ENCODE measurements at places on chromosomes 3 and 15. TPM values are rescaled to one million over a fixed set of nuclear protein-coding genes. Genes with fewer than 3 reads are reported as not detected.

DNA sequence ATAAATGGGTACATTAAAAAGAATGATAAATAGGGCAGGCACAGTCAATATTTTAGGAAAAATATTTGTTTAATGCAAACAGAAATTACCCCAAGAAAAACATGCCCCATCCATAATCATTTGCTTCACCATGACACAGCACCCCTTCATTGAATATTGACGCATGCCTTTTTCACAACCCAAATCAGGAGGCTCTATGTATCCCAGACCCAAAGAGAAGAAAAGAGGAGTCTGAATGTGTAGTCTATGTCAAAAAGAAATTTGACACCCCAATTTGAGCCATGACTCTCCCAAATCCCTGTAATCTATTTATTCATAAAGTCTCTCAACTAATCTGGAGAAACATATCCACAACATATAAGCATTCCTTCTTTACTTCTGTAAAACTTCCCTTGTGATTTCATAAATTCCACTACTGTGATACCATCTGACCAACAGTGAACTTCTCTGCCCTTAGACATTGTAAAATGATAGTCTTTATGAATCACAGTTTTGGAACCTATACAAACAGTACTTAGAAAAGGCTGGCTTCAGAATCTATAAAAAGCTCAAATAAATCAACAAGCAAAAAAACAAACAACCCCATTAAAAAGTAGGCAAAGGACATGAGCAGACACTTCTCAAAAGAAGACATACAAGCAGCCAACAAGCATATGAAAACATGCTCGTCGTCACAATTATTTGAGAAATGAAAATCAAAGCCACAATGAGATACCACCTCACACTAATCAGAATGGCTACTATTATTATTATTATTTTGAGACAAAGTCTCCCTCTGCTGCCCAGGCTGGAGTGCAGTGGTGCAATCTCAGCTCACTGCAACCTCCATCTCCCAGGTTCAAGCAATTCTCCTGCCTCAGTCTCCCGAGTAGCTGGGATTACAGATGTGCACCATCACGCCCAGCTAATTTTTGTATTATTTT is 53.4 kb upstream of the XRN1 start:
- H3K4me3 ChIP-seq, result no peak overlapping the region
- no peaks in the 10 kb centered on the region for H3K4me1 ChIP-seq
- H3K36me3 ChIP-seq, result no peaks in the 10 kb centered on the region
- no peaks in the 10 kb centered on the region for H3K27me3 ChIP-seq
- H3K27ac ChIP-seq, result no peak overlapping the region
- no peak for DNase-seq

GRCh38 chr3:13506680-13507079 is 26.6 kb downstream of the HDAC11 start:
- no peak overlapping the region for H3K27ac ChIP-seq
- no peak overlapping the region for H3K4me3 ChIP-seq
- no peaks in the 10 kb centered on the region for H3K36me3 ChIP-seq
- DNase-seq, result peak; percentile 66
- no peaks in the 10 kb centered on the region for H3K27me3 ChIP-seq

GRCh38 chr3:163722405-163722804 is 1355.9 kb downstream of the SI start:
- no peaks in the 10 kb centered on the region for H3K27me3 ChIP-seq
- no peaks in the 10 kb centered on the region for H3K4me1 ChIP-seq
- H3K4me3 ChIP-seq, result no peak overlapping the region
- no peak overlapping the region for H3K27ac ChIP-seq
- DNase-seq, result no peak

GRCh38 chr3:142213298-142213697 is 12.1 kb downstream of the GK5 start:
- no peaks in the 10 kb centered on the region for H3K27me3 ChIP-seq
- H3K4me1 ChIP-seq, result peaks cover 6% of the 10 kb centered on the region
- H3K36me3 ChIP-seq, result no peaks in the 10 kb centered on the region
- no peak overlapping the region for H3K27ac ChIP-seq
- no peak for DNase-seq

DNA sequence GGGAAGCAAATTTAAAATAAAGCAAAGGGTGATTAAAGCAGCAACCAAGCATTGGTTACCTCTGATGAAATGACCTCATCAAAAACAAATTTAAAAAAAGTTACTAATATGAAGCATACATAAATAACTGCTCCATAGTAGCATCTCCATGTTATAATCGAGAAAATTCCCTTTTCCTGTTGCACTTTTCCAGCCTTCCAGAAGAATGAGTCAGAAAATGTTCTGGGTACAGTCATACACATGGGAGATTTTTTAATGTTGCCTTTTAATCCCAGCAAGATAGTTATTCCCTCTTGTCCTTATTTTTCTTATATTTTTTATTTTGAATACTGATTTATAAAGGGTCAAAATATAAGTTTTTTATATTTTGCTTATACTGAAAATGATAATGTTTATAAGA is 2.6 kb upstream of the TMCO5A start:
- peaks cover 2% of the 10 kb centered on the region for H3K27me3 ChIP-seq
- no peak overlapping the region for H3K27ac ChIP-seq
- H3K4me1 ChIP-seq, result no peaks in the 10 kb centered on the region
- H3K36me3 ChIP-seq, result no peaks in the 10 kb centered on the region
- no peak overlapping the region for H3K4me3 ChIP-seq

DNA sequence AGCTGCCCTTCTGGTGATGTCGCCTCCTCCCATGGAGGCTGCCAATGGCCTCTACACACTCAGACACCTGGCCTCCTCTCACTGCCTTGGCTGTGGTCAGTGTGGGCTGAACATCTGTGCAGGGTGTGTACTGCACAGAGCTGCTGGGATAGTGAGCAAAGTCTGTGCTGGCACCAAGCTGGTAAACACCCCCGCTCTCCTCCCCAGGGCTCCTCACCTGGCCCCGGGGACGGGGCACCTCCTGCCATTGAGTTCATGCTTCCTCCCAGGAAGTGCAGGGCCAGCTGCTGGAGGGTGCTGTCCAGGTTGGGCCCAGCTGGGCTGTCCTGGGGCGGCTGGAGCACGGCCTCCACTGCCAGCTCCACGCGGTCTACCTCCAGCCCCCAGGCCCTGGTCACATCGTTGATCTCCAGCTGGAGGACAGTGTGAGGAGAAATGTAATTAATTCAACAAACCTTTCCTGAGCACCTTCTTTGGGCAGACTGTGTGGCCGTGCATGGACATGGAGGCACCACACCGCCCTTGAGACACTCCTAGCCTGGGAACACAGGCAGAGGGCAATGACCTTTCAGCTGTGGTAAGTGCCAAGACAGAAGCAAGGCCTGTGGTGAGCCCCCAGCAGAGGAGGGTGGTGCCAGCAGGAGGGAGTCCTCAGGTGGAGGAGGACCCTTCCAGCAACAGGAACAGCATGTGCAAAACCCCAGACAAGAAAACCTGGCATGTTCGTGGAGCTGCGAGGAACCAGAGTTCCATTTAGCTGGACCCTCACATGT is 6.8 kb downstream of the STOML1 start:
- H3K27ac ChIP-seq, result no peak overlapping the region
- no peaks in the 10 kb centered on the region for H3K4me1 ChIP-seq
- H3K27me3 ChIP-seq, result no peaks in the 10 kb centered on the region
- H3K4me3 ChIP-seq, result no peak overlapping the region
- peak; percentile 63 for DNase-seq

GRCh38 chr3:127612966-127613365 is 14.8 kb downstream of the MCM2 start:
- no peak for DNase-seq
- no peak overlapping the region for H3K4me3 ChIP-seq
- H3K27ac ChIP-seq, result no peak overlapping the region
- H3K4me1 ChIP-seq, result peaks cover 3% of the 10 kb centered on the region

DNA sequence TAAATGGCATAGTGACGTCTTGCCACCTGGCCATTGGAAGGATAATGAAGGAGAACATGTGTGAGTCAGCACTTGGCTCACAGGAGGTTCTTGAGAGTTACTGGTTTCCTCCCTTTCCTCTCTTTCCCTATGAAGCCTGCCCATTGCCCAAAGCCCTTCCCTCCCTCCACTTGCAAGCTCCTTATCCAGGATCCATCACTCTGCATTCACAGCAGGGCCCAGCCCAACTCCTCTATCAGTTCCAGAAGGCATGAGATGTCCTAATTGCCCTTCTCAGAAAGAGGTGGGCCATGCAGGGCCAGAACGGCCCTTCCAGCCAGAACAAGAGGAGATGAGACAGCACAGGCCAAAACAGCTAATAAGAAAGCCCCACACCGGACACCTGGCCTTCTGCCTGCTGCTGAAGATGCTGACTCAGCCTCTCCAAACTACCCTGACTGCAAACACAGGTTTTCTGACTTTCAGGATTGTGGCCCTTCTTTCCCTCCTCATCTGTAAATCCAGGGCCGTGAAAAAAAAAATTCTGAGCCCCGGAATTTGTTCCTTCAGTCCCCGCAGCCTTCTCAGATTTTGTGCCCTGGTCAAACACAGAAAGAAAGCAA is 29.7 kb downstream of the HAPLN3 start:
- H3K27ac ChIP-seq, result no peak overlapping the region
- no peaks in the 10 kb centered on the region for H3K4me1 ChIP-seq
- H3K4me3 ChIP-seq, result no peak overlapping the region
- H3K27me3 ChIP-seq, result no peaks in the 10 kb centered on the region
- H3K36me3 ChIP-seq, result no peaks in the 10 kb centered on the region
- DNase-seq, result no peak

DNA sequence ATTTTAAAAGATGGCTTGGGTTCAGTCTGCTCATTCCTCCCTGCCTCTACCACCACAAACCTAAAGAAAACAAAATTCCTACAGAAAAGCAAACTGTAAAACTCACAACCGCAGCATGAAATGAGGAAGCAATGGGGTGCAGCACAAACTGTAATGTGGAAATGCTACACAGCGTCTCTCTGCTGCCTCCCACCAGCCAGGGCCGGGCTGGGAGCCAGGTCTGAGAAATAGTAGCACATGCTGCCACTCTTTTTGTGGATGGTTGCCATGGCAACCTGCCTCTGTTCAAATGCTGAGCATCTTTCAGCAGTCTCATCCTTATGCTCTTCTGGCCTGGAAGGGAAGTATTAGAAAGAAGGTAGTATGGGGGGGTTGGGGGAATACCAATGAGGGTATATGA is 55.4 kb downstream of the EOMES start:
- no peak overlapping the region for H3K4me3 ChIP-seq
- DNase-seq, result peak; percentile 93
- no peaks in the 10 kb centered on the region for H3K27me3 ChIP-seq
- H3K27ac ChIP-seq, result no peak overlapping the region
- H3K4me1 ChIP-seq, result no peaks in the 10 kb centered on the region

DNA sequence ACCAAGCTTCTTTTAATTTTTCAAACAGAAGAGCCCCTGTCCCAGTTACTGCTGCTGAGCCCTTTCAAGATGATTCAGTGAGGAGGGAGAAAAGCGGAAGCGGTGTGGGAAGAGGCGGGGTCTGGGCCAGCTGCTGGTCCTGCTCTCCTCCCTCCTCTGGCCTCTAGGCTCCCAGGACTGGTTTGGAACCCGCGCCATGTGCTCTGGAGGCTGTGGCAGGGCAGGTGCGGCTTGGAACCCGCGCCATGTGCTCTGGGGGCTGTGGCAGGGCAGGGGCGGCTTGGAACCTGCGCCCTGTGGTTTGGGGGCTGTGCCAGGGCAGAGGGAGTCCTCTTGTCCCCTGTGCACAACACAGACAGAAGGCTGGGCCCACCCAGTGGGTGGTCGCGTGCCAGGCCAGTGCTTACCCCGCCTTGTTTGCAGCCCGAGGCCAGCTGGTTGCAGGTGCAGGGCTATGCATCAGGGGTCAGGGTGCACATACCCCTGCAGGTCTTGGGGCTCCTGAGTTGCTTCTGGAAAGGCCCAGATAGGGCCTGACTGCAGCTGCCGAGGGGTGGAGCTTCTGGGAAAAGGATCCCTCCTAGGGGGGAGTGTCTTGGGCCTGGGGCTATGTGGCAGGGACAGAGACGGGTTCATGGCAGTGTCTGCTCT is 12.2 kb downstream of the ALG1L2 start:
- H3K27me3 ChIP-seq, result no peaks in the 10 kb centered on the region
- no peak overlapping the region for H3K27ac ChIP-seq
- DNase-seq, result peak; percentile 55
- H3K4me3 ChIP-seq, result no peak overlapping the region
- H3K36me3 ChIP-seq, result no peaks in the 10 kb centered on the region

DNA sequence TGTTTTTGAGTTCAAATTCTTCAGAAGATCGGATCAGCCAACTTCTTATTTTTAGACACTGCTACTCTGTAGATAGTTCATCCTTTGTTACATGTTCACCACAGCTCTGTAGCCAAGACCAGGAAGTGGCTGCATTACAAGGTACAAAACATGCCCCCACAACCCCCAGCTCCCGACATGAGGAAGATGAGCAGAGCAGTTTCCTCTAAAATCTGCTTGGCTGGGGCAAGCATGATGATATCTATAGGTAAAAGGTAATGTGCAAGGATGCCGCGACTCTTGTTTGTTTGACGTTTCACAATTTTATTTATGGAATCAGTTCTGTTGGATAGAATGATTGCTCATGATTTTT is 126.5 kb upstream of the GRM7 start:
- H3K27ac ChIP-seq, result no peak overlapping the region
- H3K4me1 ChIP-seq, result no peaks in the 10 kb centered on the region
- no peak overlapping the region for H3K4me3 ChIP-seq
- DNase-seq, result no peak

Gene KLHL40
- not detected for total RNA-seq

DNA sequence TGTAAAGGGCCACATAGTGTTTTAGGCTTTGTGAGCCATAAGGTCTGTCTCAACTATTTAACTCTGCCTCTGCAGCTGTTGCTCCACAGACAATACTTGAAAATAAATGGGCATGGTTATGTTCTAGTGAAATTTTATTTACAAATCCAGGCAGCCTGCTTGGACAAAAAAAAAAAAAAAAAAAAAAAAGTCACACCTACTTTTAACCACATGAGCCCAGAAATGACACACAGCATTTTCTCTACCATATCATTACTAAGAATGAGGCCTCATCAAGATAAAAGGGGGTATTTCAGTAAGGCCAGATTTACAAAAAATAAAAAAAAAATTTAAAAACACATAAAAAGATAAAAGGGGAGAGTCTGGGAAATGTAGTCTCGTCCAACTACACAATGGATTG is 1.7 kb upstream of the NGLY1 start:
- DNase-seq, result no peak
- no peaks in the 10 kb centered on the region for H3K27me3 ChIP-seq
- H3K4me3 ChIP-seq, result no peak overlapping the region
- H3K27ac ChIP-seq, result no peak overlapping the region
